ENCODE measurements at places on chromosomes 7 and 10.
A peak's percentile ranks its signal among the peaks of the same experiment; 100 is the strongest.

DNA sequence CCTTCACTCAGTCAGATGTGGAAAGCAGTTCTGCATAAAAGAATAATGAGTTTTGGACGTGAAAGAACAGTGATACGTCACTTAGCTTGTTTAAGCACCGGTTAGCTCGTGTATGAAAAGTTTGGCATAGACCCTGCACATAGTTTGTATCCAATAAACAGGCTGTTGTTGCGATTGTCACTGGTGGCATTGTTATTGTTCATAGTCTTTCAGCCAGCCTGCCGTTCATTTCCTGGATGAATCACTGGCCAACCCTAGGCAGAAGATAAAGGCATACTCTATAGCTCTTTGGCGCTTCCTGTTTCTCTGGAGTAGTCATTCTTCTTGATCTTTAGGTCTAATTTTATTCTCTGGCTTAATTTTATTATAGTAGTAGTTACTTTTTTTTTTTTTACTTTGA lies 57.8 kb upstream of the ANKRD30A start:
- DNase-seq = no peak

DNA sequence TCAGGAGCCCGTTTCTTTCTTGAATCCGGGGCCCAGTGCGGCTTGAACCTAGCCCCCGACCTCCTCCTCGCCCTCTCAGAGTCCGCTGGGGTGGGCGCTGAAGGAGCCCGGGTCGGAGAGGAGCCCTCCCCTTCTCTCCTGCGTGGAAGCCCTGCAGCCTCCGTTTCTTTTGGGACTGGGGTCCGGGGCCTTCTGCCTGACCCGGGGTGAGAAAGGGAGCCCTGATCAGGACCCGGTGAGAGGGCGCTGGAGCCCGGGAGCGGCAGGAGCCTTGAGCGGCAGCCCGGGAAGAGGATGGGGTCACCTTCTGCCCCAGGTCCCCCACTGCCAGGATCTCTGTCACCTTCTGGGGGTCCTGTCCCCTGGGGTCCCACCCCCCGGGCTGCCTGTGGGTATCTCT lies 162.3 kb downstream of the ZNF33B start:
- DNase-seq = no peak

- DNase-seq = no peak
These were observed 36.0 kb downstream of the KLF6 start for GRCh38 chr10:3749011-3749410.

DNA sequence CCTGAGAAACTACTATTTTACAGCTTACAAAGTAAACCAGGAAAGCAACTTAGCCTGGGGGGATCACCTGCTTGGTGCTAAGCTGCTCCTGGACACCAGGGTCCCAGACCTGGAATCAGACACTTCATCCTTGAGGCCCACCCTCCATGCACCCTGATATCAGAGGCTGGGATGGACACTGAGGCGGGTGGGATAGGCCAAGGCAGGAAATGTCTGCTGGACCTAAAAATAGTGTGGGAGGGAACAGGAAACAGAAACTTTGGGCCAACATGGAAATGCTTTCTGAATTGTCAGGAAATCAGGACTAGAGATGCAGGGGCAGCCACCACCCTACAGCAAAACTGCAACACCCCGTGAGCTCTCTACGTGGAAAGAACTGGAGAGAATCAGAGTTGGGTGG lies 101.5 kb upstream of the PODXL start:
- no peak for DNase-seq

GRCh38 chr10:46232084-46232483 lies 54.7 kb upstream of the ANTXRL start:
- no peak for DNase-seq

GRCh38 chr7:114160925-114161324 lies 242.1 kb upstream of the PPP1R3A start:
- no peak for DNase-seq

GRCh38 chr7:122412883-122413282 lies 108.3 kb upstream of the FEZF1 start:
- no peak for DNase-seq

GRCh38 chr7:30084212-30084611 lies 50.6 kb upstream of the MTURN start:
- DNase-seq = no peak

- DNase-seq = no peak
These were observed 7.2 kb upstream of the HGF start for GRCh38 chr7:81776948-81777630.

- no peak for DNase-seq
These were observed 10.2 kb upstream of the CADPS2 start for GRCh38 chr7:122896509-122896908.

GRCh38 chr7:118252087-118252486 lies 27.6 kb downstream of the ANKRD7 start:
- no peak for DNase-seq

- DNase-seq = no peak
These were observed 1.4 kb upstream of the IL6 start for GRCh38 chr7:22725585-22725984.

DNA sequence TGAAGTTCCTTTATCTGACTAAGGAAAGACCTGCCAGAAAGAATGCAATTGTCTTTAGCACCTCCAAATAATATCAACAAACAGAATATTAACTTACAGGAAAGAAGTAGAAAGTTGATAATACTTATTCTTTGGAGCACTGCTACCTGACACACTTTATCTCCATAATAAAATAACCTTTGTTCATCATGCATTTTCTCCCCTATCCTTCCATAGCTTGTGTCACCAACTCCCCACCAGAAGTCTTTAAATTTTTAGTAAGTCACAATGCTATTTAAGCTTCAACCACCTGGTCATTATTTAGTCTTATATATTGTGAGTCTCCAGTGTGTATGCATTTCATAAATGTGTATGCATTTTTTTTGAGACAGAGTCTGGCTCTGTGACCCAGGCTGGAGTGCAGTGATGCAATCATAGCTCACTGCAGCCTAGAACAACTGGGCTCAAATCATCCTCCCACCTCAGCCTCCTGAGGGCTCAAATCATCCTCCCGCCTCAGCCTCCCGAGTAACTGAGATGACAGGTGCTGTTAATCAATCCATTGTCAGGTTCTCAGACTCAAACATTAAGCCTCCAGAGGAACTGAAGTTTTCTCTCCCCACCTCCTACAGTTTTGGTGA lies 7.3 kb upstream of the CYP3A43 start:
- no peak for DNase-seq

- no peak for DNase-seq
These were observed 177.3 kb upstream of the MBL2 start for GRCh38 chr10:52949899-52950298.

GRCh38 chr7:41567731-41568114 lies 135.2 kb downstream of the INHBA start:
- no peak for DNase-seq

DNA sequence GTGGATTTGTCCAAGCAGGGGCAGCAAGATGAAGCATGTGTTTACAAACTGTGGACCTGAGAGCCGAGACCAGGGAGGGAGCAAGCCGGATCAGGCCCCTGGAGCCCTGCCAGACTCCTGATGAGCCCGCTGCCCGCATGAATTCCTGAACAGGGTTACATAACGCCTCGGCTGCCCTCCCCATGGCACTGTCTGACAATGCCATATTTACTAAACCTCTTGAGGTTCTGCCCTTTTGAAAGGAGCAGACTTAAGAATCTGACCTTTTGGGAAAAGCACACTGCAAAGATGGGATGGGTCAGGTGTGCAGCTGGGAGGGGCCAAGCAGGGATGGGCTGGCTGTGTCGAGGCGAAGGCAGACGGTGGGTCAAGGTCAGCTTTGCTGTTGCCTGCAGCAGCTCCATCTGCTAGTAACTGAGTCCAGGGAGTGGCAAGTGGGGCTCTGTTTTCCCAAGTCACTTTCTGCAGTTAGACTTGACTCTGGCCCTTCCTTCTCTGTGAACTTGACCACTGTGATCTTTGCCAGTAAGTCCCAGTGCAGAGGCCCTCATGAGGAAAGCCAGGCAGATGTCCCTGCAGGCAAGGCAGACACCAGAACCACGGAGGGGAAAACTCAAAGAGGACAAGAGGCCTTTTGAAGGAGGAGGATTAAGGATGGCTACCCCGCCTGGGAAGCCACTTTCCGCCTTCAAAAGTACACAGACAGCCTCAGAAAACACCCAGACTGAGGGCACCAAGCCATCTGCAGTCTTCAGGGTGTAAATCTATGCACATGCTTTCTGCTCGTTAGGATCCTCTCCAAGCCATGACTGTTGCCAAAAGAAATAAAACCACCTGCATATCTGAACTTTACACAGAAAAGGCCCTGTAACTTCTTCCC lies 175.8 kb downstream of the TNS3 start:
- DNase-seq = peak; percentile 80

DNA sequence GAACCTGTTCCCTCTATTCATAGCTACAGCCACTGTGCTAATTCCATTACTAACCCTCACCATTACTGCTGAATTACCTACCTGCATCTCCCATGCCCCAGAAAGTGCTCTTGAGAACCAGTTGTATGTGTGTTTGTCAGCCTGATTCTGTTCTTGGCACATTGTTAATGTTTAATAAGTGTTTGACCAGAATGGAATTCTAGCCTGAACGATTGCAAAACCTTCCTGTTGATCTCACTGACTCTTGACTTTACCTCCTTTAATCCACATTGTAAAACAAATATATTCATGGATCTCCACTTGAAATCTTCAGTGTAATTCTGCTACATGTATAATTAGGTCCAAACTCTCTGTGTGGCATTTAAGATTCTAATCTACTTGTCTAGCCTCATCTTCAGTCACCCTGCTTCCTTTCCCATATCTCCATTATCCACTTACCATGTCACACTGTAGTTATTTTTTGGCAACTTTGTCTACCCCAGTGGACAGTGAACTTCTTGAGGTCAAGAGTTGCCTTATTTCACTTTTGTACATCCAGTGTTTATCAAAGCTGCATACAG lies 4.9 kb downstream of the ZNF277 start:
- no peak for DNase-seq

GRCh38 chr7:122689346-122690109 lies 9.4 kb downstream of the RNF133 start:
- DNase-seq = no peak

- DNase-seq = no peak
These were observed 39.7 kb upstream of the TNKS2 start for GRCh38 chr10:91758303-91759146.

DNA sequence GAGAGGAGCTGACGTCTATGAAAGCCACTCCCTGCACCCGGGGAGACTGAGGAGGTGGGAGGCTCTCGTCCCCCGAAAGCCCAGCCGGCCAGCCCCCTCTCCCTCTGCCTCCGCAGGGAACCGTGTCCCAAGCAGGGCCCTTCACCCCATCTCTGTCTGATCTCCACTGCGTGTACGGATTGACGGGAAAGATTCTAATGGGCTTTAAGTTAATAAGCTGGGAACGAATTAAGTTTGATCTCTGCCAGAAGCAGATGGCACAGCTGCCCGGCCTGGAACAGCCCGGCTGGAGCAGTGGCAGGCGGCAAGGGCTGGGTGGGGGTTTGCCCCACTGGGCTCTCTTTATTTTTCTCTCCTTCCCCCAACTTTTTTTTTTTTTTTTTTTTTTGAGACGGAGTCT lies 6.1 kb upstream of the SLC29A4 start:
- DNase-seq = no peak

GRCh38 chr10:124066126-124066700 lies 27.2 kb downstream of the CHST15 start:
- DNase-seq = no peak

DNA sequence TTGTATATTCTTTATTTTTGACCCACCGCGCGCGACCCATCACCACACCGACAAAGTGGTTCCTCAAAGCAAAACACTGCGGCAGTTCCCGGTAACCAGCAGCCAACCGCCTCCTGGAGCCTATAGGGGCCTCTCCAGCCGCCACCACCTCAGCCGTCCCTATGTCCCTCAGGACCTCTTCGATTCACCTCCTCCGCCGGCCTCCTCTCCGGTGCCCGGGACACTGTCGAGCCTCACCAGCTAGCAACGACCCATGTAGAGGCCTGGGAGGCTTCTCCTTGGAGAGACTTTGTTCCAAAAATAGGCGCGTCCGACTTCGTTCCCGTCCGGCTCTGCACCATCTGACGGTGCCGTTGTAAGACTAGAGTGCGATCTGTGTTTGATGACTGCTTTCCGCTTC lies 158.8 kb downstream of the HGF start:
- no peak for DNase-seq
